AG20443 (cell line): ENCODE measurements at places on chromosomes 7 and 10.

GRCh38 chr7:20831956-20832355 lies 45.3 kb upstream of the SP8 start:
- no peak for DNase-seq

DNA sequence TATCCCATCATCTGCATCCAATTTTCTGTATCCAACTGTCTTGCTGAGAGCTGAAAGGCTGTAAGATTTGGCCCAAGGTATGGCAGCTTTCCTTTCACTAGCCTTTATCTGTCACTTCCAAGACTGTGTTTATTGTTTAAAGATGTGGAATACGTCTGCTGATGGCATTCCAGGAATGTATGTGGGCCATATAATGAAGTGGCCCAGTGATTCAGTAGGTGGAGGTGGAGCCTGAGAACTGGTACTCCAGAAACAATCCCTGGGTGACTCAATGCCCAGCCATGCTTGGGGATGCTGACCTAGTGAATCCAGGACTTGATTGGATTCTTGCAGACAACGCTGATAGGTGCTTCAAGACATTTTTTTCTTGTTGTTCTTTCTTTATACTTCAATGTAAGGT lies 13.5 kb downstream of the NEUROD6 start:
- no peak for DNase-seq

DNA sequence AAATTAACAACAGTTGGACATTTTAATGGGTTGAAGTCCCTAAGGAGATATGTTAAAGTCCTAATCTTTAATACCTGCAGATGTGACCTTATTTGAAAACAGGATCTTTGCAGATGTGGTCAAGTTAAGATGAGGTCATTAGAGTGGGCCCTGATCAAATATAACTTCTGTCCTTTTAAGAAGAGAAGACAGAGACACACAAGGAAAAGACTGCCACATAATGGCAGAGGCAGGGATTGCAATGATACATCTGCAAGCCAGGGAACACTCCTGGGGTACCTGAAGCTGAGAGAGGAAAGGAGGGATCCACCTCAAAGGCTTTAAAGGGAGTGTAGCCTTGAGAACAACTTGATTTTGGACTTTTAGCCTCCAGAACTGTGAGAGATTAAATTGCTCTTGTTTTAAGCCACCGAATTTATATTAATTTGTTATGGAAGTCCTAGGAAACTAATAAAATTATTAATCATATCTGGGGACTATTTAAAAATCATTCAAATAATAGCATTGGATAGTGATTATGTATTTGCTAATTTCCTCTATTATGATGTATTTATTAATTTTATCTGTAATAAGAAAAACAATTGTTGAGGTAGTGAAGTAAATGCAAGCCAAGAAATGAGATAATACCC lies 700.0 kb upstream of the PCDH15 start:
- peak; percentile 14 for DNase-seq

DNA sequence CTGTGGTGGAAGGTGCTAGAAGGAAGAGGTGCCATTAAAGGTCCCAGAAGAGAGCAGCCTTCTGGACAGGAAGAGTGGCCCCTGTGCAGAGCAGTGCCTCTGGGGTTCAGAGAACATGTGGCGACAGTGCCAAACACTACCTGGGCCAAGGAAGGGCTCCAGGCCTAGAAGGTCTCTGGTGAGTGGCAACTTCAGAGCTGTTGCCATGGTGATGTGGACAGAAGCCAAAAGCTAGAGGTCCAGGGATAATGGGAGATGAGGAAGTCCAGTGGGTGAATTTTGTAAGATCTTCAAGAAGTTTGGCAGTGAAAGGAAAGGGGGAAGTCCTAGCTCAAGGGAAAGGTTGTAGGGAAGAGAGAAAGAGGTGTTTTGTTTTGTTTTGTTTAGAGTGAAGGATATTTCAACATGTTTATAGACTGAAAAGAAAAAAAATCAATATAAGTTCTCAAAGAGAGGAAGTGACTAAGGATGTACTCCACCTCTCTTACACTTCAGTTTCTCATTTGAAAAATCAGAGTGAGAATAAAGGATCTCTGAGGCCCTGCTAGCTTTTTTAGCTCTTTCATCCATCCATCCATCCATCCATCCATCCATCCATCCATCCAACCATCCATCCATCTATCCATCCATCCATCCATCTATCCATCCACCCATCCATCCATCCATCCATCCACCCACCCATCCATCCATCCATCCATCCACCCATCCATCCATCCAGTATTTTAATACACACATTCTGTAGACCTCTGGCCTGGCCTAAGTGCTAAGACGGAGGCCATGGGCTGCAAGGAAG lies 77.1 kb upstream of the DUSP5 start:
- peak; percentile 36 for DNase-seq

GRCh38 chr10:126455766-126456405 lies 67.6 kb upstream of the ADAM12 start:
- no peak for DNase-seq

GRCh38 chr7:16989811-16990413 lies 108.1 kb upstream of the AGR3 start:
- DNase-seq = peak; percentile 65

DNA sequence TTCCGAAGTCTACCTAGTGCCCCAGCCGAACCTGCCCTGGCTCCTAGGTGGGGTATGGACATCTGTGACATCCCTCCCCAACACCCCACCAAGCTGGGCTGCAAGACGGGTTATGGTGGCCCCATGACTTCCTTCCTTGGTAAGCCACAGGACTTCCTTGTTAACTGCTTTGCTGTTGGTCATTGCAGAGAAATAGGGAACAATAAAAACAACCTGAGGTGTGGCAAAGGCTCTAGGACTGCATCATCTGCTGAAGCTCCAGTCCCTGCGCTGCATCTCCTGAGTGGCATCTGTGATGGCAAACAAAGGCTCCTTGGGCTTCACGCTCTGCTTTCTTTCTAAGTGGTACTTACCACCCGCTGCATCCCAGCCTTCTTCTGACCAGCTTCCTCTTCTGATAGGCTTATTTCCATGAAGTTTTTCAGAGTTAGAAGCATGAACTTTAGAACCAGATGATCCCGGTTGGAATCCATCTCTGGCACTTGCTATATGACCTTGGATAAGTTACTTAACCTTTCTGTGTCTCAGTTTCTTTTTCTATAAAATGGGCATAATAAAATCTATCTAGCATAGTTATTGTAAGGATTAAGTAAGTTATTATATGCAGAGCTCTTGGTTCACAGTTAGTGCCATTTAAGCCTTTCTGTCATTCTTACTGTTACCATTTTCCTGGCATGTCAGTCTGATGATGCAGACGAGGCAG lies 216.8 kb downstream of the RPS24 start:
- DNase-seq = no peak
